ENCODE measurements at places on chromosomes 16 and 17. TPM values are rescaled to one million over a fixed set of nuclear protein-coding genes. Genes with fewer than 3 reads are reported as not detected.

- H3K4me1 ChIP-seq = peaks cover 11% of the 10 kb centered on the region
- H3K4me3 ChIP-seq = peak overlapping the region; percentile 68
- H3K27ac ChIP-seq = peak overlapping the region; percentile 3
- no peak for DNase-seq
- H3K27me3 ChIP-seq = no peaks in the 10 kb centered on the region
- peaks cover 20% of the 10 kb centered on the region for H3K36me3 ChIP-seq
Observed at GRCh38 chr17:38706505-38707216, 1.6 kb downstream of the MLLT6 start.

GRCh38 chr16:59665618-59666220 is 931.6 kb upstream of the GOT2 start:
- H3K27ac ChIP-seq = no peak overlapping the region
- no peak overlapping the region for H3K4me3 ChIP-seq
- no peak for DNase-seq

TM4SF5 gene
- not detected for polyA plus RNA-seq

- peaks cover 29% of the 10 kb centered on the region for H3K27me3 ChIP-seq
- H3K27ac ChIP-seq = no peak overlapping the region
- no peak overlapping the region for H3K4me3 ChIP-seq
- H3K4me1 ChIP-seq = no peaks in the 10 kb centered on the region
Observed at GRCh38 chr17:79191270-79191934, 116.8 kb downstream of the ENGASE start.

GRCh38 chr17:52160136-52160567 is 1.6 kb upstream of the CA10 start:
- DNase-seq = no peak
- no peaks in the 10 kb centered on the region for H3K36me3 ChIP-seq
- no peak overlapping the region for H3K4me3 ChIP-seq
- no peaks in the 10 kb centered on the region for H3K27me3 ChIP-seq
- H3K4me1 ChIP-seq = no peaks in the 10 kb centered on the region

DNA sequence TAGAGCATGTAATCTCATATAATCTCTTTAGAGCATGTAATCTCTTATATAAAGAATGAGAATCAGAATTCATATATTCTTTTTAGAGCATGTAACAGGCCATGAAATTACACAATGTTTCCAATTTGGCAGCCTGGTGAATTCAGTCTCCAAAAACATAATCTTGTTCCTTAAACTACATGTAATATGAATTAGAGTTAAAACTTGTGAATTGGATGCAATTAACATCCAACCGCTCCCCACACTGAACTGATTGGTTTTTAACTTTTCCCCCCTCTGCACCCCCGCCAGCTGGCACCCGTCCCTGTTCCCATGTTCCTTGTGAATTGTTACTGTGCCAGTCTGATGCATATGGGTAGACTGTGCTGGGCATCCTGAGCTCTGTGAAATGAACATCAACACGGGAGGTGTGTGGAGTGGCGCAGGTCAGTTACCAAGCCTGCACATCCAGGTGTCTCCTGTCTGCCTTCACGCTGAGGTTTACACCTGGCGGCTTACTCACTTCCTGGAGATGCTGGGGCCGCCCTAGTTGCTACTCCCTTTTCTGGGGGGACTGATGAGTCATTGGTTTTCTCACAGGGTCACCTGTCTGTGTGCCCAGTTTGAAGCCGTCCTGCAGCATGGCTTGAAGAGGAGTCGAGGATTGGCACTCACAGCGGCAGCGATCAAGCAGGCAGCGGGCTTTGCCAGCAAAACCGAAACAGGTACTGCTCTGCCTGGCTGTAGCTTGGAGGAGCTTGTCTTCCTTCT is 50.4 kb downstream of the SNX29 start:
- no peaks in the 10 kb centered on the region for H3K27me3 ChIP-seq
- no peak for DNase-seq
- peaks cover 3% of the 10 kb centered on the region for H3K4me1 ChIP-seq
- no peak overlapping the region for H3K4me3 ChIP-seq
- H3K27ac ChIP-seq = no peak overlapping the region
- no peaks in the 10 kb centered on the region for H3K36me3 ChIP-seq

- H3K36me3 ChIP-seq = no peaks in the 10 kb centered on the region
- no peak for DNase-seq
- H3K27me3 ChIP-seq = peaks cover 25% of the 10 kb centered on the region
- H3K4me3 ChIP-seq = no peak overlapping the region
Observed at GRCh38 chr17:36910513-36910912, 26.8 kb upstream of the LHX1 start.

- H3K27ac ChIP-seq = peak overlapping the region; percentile 6
- no peaks in the 10 kb centered on the region for H3K36me3 ChIP-seq
Observed at GRCh38 chr16:17802571-17802970, 331.8 kb upstream of the XYLT1 start.

DNA sequence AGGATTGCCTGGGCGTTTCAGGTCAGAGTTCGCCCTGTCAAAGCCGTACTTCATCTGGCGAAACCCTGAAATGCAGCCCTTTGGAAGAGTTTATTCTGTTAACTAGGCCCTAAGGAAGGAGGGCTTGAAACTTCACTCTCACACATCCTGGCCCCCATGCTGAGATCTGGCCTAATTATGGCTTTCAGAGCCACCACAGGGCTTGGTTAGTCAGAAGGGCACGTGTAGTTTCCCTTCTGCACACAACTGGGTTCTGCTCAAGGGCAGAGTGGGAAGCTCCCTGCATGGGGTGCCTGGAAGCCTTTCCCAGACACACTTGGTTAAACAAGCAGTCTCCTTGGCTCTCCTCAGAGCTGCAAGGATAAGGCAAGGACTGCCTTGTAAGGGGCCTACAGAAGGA is 397.3 kb downstream of the SHISA9 start:
- no peaks in the 10 kb centered on the region for H3K27me3 ChIP-seq
- H3K4me3 ChIP-seq = no peak overlapping the region
- no peak overlapping the region for H3K27ac ChIP-seq

DNA sequence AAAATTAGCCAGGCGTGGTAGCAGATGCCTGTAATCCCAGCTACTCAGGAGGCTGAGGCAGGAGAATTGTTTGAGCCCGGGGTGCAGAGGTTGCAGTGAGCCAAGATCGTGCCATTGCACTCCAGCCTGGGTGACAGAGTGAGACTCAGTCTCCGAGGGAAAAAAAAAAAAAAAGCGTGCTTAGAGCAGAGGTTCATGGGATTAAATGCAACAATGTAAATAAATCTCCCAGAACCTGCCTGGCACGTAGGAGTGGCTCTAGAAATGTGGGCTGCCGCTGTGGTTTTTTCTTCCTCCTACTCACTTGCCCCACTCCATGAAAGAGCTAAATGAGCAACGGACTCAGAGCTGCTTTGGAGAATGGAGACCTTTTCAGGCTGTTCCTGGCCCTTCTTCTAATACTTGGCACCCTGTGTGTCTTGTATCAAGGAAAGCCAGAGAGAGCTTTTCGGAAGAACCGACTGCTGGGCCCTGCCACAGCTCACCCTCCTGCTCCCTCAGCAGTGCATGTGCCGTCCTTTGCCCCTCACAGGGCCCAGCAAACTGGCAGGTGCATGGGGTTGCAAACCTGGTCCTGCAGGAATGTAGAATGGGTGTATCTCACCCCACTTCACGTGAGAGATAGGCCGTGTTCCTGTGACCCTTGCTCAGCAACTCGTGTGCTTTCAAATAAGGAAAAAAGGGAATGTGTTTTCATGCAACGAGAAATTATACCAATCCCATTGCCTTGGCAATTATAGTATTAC is 52.0 kb downstream of the LDHD start:
- H3K27me3 ChIP-seq = no peaks in the 10 kb centered on the region
- peaks cover 10% of the 10 kb centered on the region for H3K4me1 ChIP-seq
- H3K4me3 ChIP-seq = no peak overlapping the region
- no peaks in the 10 kb centered on the region for H3K36me3 ChIP-seq

SLC5A11 gene
- not detected for polyA plus RNA-seq

MAPK8IP3 gene
- polyA plus RNA-seq = 69.1 TPM
